ENCODE measurements at places on chromosomes 4 and X. TPM values are rescaled to one million over a fixed set of nuclear protein-coding genes. Genes with fewer than 3 reads are reported as not detected.

Gene FAT1
- 0.81 TPM for total RNA-seq

Gene IL21
- not detected for total RNA-seq

Gene RAB28
- 4.3 TPM for total RNA-seq

Gene CRMP1
- total RNA-seq, result under 0.01 TPM

Gene CCKAR
- not detected for total RNA-seq

Data from hematopoietic multipotent progenitor cell (in vitro differentiated cells).